ENCODE measurements at places on chromosomes 5 and 9. TPM values are rescaled to one million over a fixed set of nuclear protein-coding genes. Genes with fewer than 3 reads are reported as not detected.

DNA sequence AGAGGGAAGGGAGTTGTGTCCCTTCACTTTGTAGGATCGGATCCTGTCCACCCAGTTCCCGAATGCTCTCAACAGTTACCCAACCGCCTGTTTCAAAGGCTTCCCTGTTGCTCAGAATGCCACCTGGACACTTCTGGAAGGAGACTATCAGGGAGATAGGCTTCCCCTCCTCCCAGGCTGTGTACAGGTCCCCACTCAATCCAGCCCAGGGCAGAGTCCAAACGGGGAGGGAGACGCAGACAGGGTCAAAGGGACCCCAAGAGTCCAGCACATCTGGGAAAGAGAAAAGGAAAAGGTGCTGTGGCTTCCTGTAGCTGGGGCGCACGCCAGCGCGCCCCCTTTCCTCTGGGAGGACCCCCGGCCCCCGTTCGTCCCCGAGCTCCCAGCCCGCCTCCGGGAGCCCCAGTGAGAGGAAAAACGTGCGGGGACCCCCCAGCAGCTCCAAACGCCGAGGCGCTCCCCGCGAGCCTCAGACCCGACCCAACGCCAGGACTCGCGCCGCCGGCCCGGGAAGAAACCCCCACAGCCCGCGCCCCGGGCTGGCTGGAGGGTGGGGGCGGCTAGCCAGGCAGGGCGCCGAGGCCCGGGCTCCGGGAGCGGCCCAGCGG is 640 bp downstream of the SURF4 start:
- DNase-seq = no peak

GRCh38 chr5:176543428-176544182 is 5.5 kb upstream of the CDHR2 start:
- DNase-seq = peak; percentile 74

GRCh38 chr5:1110307-1111240 is 1.3 kb downstream of the SLC12A7 start:
- no peak for DNase-seq

GRCh38 chr5:115160975-115161475 is 8.7 kb downstream of the TRIM36 start:
- DNase-seq = no peak

GRCh38 chr5:61918611-61919010 is 387.4 kb upstream of the KIF2A start:
- DNase-seq = no peak

GRCh38 chr5:135139381-135140134 is 105.5 kb upstream of the PITX1 start:
- DNase-seq = no peak

GRCh38 chr5:177314376-177315342 is 3.0 kb upstream of the MXD3 start:
- no peak for DNase-seq

- DNase-seq = no peak
These were observed 500.0 kb downstream of the SPATA31D1 start for GRCh38 chr9:82488313-82489200.

GRCh38 chr9:111516061-111516465 is 8.9 kb upstream of the ZNF483 start:
- DNase-seq = no peak

GRCh38 chr5:16457853-16458252 is 7.7 kb downstream of the ZNF622 start:
- no peak for DNase-seq

DNA sequence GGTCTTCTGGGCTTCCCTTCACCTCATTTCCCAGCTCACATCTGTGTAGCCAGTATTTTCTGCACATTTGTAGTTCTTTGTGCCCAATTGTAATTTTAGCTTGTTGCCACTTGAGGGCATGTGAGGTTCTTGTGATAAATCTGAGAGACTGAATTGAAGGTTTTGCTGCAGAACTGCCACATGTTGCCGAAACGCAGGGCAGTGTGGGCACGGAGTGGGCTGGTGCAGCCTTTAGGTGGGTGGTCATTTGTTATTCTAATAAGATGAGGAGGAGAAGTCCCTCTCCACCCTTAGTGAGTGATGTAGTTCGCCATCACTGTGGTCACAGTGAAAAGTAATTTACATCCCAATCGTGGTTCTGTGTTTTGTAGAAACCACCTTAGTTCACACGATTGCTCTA is 21.2 kb downstream of the OTULIN start:
- DNase-seq = no peak

DNA sequence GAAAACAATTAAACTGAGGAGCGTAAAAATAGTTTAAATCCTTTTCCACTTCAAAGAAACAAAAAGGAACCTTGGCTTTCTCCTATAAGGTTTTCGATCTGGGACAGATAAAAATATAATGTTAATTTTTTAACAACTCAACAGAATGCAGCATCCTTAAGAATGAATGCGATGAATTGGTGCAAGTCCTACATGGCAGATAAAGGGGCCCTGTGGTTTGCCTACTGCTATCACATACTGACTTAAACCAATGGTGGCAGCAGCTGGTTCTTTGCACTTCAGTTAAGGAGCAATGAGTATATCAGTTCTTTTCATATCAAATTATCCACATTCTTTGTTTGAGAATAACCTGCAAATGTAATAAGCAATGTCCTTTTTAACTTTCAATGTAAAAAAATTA is 12.4 kb upstream of the TYRP1 start:
- DNase-seq = no peak

DNA sequence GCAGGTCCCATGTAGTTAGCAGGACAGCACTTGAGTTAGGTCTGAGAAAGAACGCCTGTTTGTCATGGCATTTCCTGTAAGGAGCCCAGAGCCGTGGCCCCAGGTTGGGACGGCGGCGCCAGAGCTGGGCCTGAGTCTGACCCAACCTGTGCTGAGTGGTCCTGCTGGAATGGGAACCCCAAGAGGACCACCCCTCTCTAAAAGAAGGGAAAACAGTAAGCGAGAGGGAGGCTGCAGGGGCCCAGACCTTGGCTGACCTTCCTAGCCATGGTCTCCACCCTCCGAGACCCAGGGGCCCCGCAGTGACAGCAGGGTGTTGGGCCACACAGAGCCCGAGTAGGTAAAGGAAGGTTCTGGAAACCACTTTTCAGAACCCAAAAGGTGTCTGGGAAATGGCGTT is 1.8 kb upstream of the LRRC14B start:
- DNase-seq = no peak

DNA sequence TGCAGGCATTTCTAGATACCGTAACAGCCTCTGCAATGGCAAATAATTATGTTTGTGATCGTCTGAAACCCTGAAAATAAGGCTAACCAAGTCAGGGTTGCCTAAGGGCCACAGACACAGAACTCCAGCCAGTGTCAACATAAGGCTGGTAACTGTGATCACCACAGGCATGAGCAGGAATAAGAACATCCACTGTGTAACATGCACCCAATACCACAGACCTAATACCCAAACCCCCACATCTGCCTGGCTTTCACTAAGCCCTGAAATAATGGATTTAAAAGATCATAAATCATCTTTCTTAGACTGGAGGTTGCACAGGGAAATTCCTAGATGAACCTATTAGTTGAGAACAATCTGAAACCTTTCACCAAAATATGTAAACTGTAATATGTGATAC is 394.5 kb downstream of the NFIB start:
- no peak for DNase-seq

GRCh38 chr5:151717416-151717815 is 30.7 kb upstream of the SPARC start:
- DNase-seq = no peak

DNA sequence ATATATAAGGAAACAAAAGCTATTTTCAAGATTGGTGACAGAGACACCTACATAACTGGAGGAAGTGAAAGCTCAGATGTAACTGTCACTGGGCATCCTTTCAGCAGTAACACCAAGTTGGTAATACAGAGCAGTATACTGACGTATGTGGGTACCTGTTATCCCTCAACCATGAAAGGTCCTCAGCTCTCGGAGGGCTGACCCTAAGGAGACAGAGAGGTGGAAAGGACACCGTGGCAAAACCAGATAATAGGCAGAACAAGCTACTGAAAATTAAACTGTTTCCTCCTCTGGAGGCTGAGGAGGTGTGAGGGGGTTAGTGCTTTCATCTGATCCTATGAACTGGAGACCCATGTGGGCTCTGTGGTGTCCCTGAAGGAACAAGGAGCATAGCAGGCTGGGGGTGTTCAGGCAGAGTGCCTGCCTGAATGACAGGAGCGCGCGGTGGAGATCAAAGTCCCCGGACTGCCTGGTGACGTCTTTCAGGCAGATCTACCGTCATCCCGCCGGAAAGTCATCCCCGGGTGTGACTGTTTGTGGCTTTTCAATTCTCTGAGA is 130.2 kb upstream of the FSTL4 start:
- no peak for DNase-seq

DNM1 gene
- 1.8 TPM for total RNA-seq

BOD1 gene
- 27.3 TPM for total RNA-seq

C1QTNF3 gene
- total RNA-seq = 1.8 TPM

PCDHAC2 gene
- total RNA-seq = not detected

LHX3 gene
- not detected for total RNA-seq

FIBCD1 gene
- total RNA-seq = not detected

ABO gene
- 0.60 TPM for total RNA-seq

MAP1B gene
- not detected for total RNA-seq

LRRTM2 gene
- total RNA-seq = 0.12 TPM
